ENCODE measurements at places on chromosomes 5 and 9. TPM values are rescaled to one million over a fixed set of nuclear protein-coding genes. Genes with fewer than 3 reads are reported as not detected.

Gene PCDHA12
- total RNA-seq = not detected

Gene FCHO2
- total RNA-seq = 12.0 TPM

GRCh38 chr9:71446473-71447411 is 321.6 kb downstream of the CEMIP2 start:
- peak; percentile 49 for DNase-seq

DNA sequence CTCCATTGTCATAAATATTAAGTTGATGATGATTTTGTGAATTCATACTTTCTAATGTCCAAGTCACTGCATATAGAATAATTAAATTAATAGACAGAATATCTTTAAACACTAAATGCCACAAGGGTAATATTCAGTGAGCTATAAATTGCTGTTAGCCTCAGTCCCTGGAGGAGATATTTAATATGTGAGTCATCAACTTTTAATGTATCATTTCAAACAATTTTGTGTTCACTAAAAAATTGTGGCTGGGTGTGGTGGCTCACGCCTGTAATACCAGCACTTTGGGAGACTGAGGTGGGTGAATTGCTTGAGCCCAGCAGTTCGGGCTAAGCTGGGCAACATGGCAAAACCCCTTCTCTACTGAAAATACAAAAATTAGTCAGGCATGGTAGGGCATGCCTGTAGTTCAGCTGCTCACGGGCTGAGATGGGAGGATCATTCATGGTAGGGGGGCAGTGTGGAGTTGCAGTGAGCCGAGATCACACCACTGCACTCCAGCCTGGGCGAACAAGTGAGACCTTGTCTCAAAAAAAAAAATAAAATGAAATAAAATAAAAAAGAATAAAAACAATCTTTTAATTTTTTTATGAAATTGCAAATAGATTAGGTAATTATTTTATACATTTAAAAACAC is 717.3 kb upstream of the CHD1 start:
- DNase-seq = no peak

DNA sequence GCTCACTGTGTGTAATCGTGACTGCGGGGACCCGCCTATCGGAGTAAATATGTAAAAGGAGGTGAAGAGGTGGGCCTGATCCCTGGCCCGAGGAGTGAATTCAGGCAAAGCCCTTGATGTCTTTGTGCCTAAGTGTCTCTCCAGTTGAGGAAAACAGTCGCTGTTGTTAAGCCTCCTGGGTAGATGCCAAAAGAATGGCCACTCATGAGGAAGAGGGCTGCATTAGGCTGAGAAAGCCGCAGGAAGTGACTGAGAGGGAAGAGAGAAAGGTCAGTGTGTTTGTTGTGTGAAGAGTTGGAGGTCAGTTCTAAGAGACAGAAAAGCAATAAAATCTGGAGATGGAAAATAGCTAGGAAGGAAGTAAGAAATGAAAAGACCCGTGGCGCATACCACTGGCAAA is 35.8 kb upstream of the PIP5K1B start:
- DNase-seq = no peak
